Ureter (tissue), 1 donor: ENCODE measurements at places on chromosomes 11 and 22. TPM values are rescaled to one million over a fixed set of nuclear protein-coding genes. Genes with fewer than 3 reads are reported as not detected.

GRCh38 chr11:130370845-130371590 is 56.3 kb upstream of the ZBTB44 start:
- no peak for DNase-seq

Gene MOGAT2
- 8.2 TPM for total RNA-seq

DNA sequence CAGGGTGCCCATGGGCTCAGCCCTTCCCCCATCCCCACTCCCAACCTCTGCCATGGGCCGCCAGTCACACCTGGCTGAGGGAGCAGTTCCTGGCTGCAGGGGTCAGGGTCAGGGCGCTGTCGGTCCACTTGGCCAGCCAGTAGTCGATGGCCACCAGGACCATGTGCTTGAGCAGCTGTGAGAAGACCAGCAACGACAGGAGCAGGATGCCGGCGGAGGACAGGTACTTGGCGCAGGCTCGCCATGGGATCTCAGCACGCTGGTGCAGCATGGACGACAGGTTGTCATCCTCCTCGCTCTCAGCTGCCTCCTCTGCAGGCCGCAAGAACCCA is 18.3 kb upstream of the KCNJ11 start:
- no peak for DNase-seq

DNA sequence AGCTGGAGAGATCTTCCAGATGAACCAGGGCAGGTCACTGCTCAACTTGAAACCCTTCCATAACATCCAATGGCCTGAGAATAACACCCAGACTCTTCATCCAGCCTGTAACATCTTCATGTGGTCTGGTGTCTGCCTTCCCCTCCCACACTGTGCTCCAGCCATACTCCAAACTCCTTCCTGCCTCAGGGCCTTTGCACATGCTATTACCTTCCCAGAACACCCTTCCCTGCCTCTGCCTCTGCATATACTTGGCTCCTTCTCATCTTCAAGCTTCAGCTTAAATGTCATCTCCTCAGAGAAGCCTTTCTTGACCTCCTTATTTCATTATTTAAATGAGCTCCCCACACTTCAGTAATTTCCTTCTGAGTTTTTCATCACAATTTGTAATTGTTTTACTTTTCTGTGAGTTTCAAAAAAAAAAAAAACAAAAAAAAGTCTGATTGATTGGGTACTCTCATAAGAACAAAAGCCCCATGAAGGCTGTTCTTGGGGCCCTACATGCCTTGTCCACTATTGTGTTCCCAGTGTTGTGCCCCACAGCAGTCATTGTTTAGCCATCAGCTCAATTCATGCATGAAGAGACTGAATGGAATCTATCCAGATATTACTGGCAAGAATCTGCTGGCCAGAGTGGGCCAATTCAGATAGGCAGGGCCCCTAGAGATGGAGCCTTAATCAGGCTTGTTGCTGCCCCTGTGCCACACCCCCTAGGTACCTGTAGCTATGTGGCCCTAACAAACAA is 22.1 kb downstream of the LMO1 start:
- DNase-seq, result no peak

DNA sequence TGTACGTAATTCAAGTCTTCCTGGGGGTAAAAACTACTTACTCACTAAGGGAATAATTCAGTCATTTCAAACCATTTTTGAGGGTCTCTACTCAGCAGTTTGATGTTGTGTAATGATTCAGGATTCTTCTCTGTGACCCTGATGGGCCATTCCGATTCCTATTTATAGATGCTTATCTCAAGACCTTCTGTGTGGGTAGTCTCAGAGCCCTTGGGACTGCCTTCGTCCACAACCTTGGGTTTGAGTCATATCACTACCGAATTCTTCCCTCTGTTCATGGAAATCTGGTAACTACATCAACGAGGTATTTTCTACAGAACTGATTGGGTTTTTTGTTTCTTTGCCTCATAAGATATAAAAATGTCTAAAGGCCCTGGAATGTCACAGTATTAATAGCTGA is 14.3 kb upstream of the CBX6 start:
- DNase-seq, result no peak

GRCh38 chr11:74957937-74958629 is 9.0 kb downstream of the SPCS2 start:
- no peak for DNase-seq

DNA sequence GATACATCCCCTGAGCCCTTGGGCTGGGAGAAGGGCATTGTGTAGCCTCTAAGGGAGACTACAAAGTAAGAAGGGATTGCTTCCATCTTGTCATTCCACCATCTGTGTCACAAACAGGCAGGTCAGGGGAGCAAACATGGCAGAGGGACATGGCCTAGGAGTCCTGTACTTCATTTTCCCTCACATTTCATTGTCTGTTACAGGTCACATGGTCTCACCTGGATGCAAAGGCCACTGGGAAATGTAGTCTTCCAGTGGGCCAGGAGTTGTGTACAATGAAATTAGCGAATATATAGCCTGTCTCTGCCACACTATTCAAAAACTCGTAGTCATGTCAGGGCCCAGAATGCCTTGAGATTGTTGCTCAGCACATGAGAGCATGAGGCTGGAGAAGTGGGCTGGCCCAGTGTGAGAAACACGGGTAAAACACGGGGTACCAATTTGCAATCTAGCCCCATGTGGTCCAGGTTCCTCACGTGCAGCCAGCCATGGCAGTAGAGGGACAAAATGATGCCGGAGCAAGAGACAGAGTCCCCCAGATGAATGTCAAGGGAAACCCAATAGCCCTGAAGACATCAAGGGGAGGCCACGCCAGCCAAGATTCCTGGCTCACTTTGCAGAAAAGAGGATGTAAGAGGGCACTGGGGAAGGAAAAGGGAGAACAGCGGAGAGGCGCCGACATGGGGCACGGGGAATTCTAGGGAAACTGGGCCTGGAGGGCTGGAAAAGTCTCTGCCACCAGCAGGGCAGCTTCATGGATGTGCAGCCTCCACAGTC is 47.7 kb upstream of the EMID1 start:
- no peak for DNase-seq

Gene ARHGAP8
- total RNA-seq, result 33.7 TPM

DNA sequence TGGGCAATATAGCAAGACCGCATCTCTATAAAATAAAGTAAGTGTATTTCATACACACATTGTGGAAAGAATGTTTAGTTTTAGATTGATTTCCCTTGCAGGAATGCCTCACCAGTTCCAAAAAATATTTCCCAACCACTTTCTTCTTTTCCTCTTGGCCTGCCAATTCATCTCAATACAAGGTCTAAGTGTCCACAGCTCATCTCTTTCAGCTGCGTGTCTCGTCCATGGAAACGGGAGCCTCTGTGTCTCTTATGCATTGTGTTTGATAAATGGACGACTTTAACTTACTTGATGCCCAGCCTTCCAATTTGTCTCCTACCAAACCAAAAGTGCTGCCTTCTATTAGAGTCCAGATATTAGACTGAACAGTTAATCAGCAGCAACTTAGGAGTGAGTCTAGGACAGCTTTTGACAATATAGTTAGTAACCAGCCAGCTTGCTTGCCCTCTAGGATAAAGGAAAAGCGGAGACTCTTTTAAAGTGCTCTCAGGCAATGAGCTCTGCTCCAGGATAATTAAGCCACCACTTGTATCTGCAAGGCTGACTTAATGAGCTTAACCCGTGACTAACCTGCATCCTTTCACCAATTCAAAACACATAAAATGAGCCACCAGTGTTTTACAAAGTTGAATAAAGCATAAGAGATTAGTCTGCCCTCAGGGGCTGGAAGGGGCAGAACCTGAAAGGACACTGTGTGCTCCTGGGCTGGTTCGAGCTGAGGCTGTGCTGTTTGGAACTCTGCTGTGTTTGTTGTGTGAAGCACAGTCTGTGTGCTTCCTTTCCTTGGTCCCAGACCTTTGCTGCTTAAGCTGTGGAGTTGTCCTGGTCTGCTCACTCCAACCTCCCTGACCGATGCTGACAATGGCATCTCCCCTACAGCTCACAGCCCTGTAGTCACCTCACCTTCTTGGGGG is 27.5 kb downstream of the FBXO7 start:
- DNase-seq, result no peak

Gene ANO1
- total RNA-seq, result 75.5 TPM

Gene SLC15A3
- total RNA-seq, result 32.3 TPM

DNA sequence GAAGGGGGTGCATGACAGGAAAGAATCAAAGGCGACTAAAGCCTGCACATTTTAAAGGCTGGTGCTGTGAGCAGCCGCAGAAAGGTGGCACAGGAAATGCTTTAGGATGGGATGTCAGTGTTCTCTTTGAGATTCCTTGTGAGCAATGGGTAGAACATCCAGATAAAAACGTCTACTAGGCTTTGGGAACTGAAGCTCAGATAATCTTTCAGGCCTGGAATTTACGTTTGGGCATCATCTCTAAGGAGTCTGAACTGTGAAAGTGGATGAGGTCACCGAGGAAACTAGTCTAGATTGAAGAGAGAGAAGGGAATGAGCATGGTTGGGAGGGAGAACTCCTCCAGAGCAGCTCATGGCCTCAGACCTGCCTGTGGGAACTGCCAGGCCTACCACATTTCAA is 65.7 kb downstream of the FLI1 start:
- no peak for DNase-seq

DNA sequence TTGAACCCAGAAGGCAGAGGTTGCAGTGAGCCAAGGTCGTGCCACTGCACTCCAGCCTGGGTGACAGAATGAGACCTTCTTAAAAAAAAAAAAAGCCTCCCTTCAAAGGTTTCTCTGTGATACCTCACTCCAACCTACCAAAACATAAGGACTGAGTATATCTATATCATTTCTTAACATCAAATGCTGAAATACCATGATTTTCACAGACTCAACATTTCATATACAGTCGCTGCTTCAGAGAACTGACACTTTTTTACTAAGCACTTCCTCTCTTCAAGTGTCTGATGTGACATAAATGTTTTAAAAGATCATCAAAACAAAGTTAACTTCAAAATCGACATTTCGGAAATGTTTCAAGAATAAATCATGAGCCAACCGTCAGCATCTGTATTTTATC is 12.0 kb downstream of the PRR14L start:
- no peak for DNase-seq

DNA sequence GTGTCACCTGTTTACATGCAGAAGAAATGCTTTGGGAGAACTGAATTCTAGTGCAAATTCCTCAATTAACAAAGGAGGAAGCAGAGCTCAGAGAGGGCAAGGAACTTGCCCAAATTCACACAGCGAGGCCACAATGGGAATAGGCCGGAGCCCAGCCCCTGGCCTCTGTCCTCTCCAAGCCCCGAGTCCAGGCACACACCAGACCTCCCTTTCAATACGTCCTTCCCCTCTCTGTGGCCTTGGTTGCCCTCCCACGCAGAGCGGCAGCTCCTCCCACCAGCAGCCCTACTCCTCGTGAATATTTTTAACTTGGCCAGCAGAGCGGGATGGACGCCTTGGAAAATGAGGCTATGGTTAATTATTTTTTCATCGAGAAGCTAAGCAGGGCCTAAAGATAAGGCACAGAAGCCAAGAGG is 1.6 kb upstream of the CARD10 start:
- DNase-seq, result no peak
